ENCODE measurements at places on chromosomes 12 and 14.

DNA sequence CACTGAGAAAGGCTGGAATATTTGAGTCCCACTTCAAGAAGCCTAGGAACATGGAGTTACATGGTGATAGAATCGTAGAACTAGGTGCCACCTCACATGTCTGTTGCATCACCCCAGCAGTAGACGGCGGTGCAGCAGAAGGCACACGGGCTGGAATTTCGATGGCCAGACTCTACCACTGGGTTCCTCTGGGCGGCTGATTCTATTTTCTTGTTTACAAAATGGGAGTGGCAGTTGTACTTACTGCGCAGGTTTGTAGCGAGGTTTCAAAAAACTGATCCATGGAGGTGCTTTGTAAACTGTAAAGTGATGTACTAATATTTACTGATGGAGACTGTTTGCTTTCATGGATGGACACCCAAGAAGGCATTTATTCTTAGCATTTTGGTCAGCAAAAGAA is 45.7 kb downstream of the WDR20 start:
- no peak for DNase-seq

DNA sequence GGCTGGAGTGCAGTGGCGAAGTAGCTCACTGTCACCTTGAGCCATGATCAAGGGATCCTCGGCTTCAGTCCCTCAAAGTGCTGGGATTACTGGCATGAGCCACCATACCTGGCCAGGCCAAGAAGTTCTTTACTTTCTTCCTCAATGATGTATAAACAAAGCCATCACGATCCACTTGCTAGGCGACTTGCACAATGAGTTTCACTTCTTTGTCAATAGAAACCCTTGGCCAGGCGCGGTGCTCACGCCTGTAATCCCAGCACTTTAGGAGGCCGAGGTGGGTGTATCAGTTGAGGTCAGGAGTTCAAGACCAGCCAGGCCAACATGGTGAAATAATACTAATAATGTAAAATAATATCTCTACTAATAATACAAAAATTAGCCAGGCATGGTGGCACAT is 14.4 kb upstream of the SPSB2 start:
- no peak for DNase-seq

DNA sequence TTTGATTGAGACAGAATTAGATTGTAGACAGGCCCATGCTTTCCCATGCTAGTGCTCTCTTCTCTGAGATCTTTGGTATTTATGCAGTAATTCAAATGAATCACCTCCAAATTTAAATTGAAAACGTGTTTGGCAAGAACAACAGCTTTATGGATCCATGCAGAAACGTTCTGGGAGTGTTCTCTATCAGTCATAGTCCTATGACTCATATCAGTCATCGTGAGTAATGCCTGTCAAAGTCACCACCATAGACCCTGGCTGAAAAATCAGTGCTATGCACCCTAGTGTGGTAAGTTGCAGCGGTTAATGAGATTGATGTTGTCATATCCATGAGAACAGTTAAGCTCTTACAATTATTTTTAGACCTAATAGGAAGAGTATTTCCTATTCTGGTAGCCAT is 90.1 kb upstream of the FOXG1 start:
- DNase-seq, result no peak

DNA sequence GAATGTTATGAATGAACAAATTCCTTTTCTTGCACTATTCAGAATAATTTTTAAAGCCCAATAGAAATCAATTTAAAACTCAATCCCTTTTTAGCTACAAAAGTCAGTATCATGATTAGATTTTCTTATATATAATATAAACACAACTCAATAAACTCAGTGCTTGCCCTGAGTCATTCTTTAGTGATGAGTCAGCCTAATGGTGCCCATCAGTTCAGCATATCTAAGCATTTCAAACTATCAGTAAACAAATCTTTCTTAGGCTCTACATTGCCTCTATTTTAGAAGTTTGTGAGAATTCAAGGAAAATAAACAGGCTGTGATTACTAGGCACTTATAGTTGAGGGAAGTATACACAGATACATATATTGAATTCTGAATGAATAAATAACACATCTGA is 179.6 kb downstream of the NELL2 start:
- no peak for DNase-seq

- no peak for DNase-seq
Observed at GRCh38 chr14:63777024-63777423, 49.2 kb upstream of the SGPP1 start.

DNA sequence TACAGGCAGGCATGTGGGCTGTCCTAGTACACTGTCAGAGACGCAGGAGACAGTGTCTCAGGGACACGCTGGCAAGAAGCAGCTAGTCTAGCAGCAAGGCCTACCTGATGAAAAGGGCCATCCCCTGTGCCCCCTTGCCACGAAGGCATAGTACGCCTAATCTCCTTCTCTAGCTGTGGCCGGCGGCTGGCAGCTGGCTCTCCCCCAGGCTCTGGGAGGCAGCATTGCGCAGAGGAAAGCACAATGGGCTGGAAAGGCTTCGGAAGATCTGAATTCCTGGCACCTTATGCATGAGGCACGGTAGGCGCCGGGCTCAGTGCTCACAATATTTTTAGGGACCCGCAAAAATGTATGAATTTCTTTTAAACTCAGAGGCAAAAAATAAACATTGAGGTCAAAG is 16.0 kb upstream of the PLEKHH1 start:
- DNase-seq, result no peak

- no peak for DNase-seq
Observed at GRCh38 chr14:87785897-87786296, 207.1 kb downstream of the GALC start.

GRCh38 chr14:29587761-29588470 is 339.7 kb downstream of the PRKD1 start:
- no peak for DNase-seq

DNA sequence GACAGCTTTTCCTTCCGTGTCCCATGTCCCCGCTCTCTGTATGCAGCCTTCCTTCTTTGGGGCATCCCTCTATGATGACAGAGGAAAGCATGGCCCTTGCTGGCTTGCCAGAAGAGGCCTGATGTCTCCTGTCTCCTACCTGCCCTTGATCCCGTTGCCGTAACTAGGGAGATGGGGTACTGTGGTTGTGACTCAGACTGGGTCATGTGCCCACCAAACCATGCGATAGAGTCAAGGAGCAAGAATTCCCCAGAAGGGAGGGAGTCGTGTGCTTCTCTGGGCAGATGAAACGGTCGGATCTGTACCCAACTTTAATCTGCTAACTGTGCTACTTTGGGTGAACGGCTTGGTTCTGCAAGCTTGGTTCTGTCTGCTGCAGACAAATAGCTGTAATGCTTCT is 99.1 kb upstream of the DYNC1H1 start:
- DNase-seq, result no peak

GRCh38 chr12:54765652-54766051 is 88.7 kb upstream of the MUCL1 start:
- DNase-seq, result no peak

- DNase-seq, result no peak
Observed at GRCh38 chr14:100407376-100408102, 84.4 kb downstream of the SLC25A47 start.

DNA sequence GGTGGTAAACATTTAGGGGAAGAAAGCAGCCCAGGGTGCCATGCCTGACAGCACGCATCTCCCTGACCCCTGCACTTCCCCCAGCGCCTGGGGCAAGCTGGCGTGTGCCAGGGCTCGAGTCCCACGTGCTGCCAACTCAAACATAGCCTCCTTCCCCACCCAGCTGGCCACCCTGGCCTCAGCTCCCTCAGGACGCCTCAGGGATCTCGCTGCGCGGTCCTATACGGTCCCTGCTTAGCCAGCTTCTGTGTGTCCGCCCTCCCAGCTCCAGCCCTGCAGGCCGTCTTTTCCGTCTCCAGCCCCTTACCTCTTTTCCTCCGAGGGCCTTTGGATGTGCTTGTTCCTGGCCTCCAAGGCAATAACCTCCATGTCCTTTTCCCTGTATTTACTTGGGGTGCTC is 71.0 kb downstream of the TESC start:
- DNase-seq, result no peak

DNA sequence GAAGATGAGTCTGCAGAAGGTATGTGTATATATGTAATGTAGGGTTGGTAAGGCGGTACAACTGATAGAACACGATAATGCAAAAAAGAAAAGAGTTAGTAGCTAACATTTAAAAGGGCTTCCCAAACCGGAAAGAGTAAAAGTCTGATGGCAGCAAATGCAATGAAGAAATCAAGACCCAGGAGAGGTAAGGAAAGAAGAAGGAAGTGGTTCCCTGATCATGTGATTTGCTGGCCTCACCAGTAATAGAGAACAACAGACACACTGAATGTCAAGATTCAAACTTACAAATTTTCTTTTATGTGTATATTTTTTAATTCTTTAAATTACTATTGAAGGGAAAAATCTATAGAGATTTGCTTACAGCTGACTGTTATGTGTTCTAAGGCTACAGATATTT is 18.4 kb downstream of the ZFC3H1 start:
- no peak for DNase-seq

GRCh38 chr14:66137081-66137480 is 349.1 kb upstream of the CCDC196 start:
- no peak for DNase-seq

GRCh38 chr12:64824130-64824499 is 332 bp upstream of the TBC1D30 start:
- no peak for DNase-seq

DNA sequence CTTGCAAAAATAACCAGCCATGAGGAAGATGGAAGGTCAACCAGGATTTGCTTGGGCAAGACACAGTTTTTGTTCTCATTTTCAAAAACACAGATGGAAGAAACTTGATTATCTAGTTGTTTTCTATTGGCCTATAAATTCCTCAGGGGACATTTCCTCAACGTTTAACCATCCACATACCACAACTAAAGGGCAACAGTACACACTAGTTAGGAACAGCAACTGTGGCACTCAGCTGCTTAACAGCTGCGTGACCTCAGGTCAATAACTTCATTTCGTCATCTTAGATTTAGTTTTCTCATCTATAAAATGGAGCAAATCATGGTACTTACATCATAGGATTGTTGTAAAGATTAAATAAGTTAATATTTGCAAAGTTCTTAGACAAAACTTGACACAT is 18.7 kb downstream of the SSTR1 start:
- no peak for DNase-seq

DNA sequence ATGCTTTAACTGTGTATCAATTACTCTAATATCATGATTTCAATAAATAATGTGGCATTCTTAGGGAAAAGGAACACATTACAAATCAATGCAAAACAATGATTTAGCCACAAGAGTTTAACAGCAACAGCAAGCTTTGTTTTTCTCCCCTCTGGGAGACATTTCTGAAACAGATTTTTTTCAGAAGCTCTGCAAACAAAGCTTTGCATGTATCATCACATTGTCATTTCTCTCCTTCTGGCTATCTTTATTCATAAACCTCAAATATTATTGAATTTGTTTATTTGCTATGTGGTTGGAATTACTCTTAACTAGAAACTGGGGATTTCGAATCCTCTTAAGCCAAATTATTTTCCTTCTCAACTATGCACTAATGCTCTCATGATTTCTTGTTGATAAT is 278.4 kb upstream of the ATXN7L3B start:
- no peak for DNase-seq

- no peak for DNase-seq
Observed at GRCh38 chr12:104446646-104447421, 9.9 kb upstream of the CHST11 start.

DNA sequence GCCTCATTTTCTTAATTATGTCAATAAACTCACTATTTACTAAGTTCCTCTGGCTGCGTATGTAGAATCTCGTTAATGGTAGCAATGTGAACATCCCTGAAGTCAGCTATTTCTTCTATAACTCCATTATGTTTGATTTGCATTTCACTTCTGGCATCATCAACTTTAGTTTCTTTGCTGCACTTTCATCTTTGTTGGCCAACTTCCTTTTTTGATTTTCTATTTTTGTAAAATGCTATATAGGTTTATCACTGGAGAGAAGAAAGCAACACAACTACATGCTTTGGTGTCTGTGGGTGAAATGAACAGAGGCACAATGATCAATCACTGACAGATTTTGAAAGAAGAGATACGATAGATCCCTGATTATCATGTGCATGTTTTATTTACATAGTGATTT is 58.5 kb upstream of the ATF7IP start:
- no peak for DNase-seq

DNA sequence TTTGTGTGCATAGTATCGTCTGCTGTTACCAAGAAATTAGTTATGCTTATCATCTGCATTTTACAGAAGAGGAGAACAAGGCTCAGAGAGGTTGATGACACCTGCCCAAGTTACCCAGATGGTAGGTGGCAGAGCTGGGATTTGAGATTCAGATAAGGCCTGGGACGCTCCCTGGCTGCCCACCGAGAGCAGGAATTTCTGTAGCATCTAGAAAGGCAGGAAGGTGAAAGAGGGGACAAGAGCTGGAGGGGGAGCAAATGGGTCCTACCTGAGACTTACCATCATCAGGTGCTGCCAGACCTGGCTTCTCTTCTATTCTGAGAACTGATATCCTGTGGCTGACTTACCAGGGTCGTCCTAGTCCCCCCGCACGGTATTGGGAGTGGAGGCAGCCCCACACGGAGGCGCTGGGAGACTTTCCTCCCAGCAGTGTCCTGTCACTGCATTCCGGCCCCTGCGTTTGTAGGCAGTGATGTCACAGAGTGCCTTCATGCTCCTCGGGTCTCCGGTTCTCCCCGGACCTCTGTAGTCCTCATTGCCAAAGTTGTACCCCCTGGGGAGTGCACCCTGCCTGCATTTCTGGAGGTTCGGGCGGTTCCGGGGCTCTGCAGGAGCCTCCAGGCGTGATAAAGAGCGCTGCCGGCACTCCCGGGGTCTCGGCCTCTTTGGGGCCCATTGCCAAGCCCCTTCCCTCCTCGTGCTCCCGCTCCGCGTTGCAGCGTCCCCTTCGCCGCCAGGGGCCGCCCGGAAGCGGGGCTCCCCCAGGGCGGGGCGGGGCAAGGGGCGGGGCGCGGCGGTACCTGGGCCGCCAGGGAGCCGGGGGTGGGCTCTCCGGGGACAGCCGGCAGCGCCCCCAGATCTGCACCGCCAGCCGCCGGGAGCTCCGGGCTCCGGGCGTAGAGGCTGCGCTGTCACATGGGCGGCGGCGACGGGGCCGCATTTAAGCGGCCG is at the start of gene CABP1:
TSS of gene CABP1 (plus strand) at position 856 of the 951 bp plus-strand sequence. CDS start at position 916, 60 bp downstream.
- DNase-seq, result peak; percentile 63

DNA sequence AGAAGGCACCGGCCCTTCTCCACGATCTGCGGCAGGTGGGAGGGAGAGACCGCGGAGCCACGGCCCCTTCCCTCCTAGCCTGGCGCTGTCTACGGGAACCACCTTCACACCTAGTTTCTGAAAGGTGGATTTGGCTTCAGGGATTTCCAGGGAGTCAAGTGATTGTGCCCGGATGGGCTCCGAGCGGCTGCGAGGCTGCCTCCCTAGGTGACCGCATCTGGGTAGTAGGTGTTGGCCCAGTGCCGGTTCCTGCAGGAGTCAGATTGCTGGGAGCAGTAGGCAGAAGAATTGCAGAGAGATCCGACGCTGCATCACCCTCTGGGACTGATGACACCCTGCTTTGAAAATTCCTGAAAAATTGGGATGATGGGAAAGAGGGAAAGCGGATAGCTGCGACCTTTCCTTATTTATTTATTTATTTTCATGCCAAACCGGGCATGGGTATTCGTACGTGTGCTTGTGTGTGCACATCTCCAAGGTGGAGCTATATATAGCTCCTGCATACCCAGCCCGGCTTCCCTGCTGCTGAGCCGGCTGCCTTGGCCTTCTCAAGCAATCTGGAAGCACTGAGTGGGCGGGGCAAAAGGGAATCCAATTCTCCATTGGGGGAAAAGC is 1.1 kb downstream of the CNTN1 start:
- DNase-seq, result no peak

GRCh38 chr14:103126873-103127304 is 3.6 kb downstream of the TNFAIP2 start:
- DNase-seq, result no peak

GRCh38 chr14:72604133-72604532 is 289.8 kb downstream of the DPF3 start:
- no peak for DNase-seq

GRCh38 chr14:72892879-72893635 is 844 bp downstream of the DPF3 start:
- DNase-seq, result peak; percentile 28

Measured in activated CD4-positive, alpha-beta T cell treated with anti-CD3 and anti-CD28 coated beads for 48 hours (primary cell).